ENCODE measurements at places on chromosomes 4 and X.

DNA sequence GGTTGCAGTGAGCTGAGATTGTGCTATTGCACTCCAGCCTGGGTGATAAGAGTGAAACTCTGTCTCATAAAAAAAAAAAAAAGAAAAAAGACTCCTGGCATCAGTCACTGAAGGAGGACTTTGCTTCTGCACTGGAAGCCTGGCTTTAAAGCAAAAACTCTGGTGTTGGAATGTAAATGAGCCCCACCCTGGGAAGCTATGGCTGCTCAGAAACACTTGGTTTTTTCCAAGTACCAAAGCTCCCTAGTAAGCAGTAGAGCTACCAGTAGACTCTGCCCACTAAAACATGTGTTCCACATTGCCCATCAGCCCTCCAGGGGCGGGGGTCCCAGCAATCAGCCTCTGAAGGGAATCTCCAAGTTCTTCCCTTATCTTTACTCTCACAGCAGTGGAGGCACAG, 154.4 kb downstream of the SHROOM3 start:
- DNase-seq, result peak; percentile 69

DNA sequence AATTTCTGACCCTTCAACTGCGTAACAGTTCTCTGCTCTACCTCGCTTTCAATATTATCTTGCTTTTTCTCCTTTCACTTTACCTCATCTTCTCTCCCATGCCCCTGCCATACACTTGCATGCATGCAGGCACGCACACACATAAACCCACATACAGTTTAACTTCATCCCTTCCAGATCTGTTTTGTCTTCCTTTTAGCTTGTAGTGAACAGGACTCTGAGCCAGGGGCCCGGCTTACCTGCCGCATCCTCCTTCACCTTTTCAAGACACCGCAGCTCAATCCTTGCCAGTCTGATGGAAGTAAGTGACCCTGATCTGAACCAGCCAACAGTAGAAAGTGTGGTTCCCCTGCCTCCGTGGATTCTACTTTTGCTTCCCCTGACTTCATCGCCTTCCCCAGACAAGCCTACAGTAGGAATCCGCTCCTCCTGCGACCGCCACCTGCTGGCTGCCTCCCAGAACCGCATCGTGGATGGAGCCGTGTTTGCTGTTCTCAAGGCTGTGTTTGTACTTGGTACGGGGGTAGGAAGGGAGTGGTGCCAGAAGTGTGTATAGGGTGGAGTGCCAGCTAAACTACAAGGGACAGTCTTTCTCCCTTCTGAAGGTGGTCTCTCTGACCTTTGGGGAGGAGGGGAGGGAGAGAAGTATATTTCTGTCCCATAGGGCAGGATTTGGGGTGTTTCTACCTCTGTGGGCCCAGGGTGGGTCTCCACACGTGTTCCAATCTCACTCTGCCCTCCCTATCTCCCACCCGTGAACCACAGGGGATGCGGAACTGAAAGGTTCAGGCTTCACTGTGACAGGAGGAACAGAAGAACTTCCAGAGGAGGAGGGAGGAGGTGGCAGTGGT, 10.7 kb downstream of the MED12 start:
- peak; percentile 42 for DNase-seq

- no peak for DNase-seq
These were observed 71.9 kb downstream of the RBM47 start for GRCh38 chr4:40557736-40558135.

DNA sequence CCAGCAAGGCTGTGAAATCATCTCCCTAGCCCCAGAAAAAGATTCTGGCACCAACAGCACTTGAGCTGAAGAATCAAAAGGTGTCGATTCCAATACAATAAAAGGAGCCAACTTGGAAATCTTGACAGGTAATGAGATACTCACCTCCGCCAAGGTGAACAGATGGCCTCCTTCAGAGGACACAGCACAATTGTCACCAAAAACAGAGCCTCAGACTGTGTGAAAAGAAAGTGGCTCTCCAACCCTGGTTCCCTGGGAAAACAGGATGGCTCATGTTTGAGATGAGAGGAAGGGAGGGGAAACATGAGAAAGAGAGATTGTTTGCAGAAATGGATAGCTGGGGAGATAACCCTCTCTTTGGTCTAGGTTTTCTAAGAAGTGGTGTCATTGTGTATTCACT, 168.9 kb downstream of the HS3ST1 start:
- DNase-seq, result no peak

- no peak for DNase-seq
These were observed 84.7 kb upstream of the GPR101 start for GRCh38 chrX:137118536-137118935.

DNA sequence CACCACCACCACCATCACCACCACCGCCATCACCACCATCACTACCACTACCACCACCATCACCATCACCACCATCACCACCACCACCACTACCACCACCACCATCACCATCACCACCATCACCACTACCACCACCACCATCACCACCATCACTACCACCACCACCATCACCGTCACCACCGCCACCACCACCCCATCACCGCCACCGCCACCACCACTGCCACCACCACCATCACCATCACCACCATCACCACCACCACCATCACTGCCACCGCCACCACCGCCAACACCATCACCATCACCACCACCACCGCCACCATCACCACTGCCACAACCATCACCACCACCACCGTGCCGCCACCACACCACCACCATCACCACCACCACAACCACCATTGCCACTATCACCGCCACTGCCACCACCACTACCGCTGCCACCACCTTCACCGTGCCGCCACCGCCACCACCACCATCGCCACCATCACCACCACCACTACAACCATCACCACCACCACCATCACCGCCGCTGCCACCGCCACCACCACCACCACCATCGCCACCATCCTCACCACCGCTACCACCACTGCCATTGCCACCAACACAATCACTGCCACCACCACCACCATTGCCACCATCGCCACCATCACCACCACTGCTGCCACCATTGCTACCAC, 1511.3 kb upstream of the AGA start:
- no peak for DNase-seq

DNA sequence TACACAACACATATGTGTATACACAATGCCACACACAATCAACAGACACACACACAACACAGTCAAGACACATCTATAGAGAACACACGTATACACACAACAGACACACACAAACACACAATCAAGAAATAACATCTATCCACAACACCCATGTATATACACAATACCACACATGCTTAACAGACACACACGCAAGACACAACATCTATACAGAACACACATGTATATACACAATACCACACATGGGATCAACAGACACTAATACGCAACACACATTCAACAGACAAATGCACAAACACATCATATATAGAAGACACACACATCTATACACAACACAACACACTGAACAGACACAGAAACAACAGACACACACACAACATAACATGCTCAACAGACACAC, 234.8 kb downstream of the SHOX start:
- no peak for DNase-seq

DNA sequence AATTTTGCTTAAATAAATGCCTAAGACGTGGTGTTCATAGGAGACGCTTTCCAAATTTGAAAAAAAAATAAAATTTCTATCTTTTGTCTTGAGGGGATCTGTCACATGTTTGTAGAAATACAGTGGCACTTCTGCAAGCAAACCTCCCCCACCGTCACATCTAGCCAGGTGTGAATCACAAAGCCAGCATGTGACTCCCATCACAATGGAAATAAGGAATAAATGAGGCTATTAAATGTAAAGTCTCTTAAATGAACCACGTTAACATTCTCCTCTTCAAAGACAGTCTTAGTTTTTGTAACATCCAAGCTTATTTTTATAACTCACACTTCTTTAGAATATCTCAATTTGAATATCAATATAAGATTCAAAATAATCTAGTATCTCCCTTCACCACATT, 63.0 kb upstream of the CCSER1 start:
- no peak for DNase-seq

DNA sequence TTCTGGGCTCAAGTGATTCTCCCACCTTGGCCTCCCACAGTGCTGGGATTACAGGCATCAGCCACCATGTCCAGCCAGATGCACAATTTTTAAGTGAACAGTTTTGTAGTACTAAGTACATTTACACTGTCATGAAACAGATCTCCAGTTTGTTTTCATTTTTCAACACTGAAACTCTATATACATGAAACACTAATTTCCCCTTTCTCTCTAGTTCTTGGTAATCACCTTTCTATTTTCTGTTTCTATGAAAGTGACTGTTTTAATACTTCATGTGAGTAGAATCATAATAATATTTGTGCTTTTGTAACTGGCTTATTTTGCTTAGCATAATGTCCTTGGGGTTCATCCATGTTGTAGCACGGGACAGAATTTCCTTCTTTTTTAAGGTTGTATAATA, 237.4 kb downstream of the CAMK2D start:
- no peak for DNase-seq

DNA sequence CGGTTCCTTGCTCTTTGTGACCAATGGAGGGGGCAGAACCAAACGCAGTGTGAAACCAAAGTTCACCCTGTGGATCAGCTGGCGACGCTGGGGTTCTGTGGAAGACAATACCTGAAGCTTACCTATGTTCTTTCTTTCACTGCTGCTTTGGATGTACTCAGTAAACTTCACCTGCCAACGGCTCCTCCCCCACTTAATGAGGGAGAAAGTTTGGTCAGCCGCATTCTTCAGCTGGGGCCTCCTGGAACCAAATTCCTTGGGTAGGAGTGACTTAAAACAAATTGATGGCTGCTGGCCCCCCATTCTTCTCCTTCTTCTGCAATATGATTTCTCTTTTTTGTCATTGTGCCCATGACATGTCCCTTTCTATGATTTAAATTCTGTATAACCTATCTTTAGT, 282.4 kb downstream of the ANK2 start:
- DNase-seq, result no peak

DNA sequence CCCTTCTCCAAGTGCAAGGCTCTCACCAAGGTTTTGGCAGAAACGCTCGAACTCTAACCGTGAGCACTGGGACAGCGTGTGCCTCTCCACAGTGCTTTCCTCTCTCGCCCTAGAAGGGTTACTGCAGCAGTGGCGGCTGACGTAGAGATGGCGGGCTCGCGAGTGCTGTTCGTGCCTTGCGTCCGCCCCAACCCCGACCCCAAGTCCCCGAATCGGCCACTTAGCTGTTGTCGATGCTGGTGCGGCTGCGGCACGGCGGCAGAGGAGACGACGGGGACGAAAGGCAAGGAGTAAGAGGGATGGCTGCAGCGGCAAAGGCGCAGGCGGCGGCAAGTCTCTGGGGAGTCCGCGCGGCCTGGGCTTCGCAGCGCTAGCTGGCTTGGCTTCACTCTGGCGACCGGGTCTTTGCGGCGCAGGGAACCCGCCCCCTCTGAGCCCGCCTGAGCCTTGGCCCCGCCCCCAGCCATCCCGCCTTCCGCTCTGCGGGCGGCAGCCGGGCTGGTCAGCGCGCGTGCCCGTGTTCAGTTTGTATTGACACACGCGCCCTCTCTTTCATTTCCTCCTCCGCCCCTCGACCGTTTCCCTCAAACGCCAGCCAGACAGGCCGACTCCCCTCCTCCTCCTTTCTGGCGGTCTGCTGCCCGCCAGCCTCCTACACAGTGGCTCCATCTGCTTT, at the start of gene SPIN4:
TSS of gene SPIN4 (minus strand) at position 392 of the 676 bp plus-strand sequence. CDS start 513 bp downstream, outside the sequence.
- peak; percentile 86 for DNase-seq

- peak; percentile 36 for DNase-seq
These were observed 26.7 kb upstream of the PDE5A start for GRCh38 chr4:119655111-119655837.

All from fibroblast of lung (primary cell).